ENCODE measurements at places on chromosomes 5 and 9.

- no peak for DNase-seq
These were observed 161.8 kb downstream of the ICE1 start for GRCh38 chr5:5584236-5584745.

DNA sequence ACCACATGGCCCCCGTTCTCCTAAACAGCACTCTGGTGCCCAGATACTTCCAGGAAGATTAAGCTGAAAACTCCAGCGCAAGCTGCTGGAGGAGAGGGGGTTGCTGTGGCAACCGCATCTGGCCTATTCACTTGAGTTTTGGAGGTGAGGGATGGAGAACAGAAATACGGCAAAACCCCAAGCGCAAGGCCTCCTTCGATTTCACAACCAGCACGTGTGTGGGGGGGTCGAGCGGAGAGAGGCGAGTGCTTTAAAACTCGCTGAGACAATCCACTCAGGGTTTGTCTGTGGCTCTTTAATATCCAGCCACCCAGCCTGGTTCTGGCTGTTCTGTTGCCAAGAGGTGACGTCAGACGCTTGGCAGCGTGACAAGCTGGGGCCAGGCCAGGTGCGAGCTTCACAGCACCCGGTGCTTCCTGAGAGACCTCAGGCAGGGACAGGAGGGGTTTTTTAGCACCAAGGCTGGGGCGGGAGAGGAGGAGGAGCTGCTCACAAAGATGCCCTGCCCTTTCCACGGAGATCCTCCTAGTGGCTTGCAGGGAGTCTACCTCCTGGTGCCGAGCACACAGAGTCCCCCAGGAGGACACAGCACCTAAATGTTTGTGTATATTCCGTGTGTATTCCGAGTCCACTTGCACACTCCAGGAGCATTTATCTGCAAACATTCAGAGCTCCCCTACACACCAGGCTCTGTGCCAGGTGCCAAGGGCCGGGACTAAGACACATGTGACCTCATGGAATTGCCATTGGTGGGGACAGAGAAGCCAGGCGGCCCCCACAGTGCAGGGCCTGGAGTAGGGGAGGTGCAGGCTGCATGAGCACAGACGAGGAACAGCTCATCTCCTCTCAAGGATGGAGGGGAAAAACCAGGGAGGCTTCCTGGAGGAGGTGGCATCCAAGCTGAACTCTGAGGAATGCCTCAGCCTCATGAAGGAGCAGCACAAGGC is 194.6 kb downstream of the OLFM1 start:
- peak; percentile 50 for DNase-seq

DNA sequence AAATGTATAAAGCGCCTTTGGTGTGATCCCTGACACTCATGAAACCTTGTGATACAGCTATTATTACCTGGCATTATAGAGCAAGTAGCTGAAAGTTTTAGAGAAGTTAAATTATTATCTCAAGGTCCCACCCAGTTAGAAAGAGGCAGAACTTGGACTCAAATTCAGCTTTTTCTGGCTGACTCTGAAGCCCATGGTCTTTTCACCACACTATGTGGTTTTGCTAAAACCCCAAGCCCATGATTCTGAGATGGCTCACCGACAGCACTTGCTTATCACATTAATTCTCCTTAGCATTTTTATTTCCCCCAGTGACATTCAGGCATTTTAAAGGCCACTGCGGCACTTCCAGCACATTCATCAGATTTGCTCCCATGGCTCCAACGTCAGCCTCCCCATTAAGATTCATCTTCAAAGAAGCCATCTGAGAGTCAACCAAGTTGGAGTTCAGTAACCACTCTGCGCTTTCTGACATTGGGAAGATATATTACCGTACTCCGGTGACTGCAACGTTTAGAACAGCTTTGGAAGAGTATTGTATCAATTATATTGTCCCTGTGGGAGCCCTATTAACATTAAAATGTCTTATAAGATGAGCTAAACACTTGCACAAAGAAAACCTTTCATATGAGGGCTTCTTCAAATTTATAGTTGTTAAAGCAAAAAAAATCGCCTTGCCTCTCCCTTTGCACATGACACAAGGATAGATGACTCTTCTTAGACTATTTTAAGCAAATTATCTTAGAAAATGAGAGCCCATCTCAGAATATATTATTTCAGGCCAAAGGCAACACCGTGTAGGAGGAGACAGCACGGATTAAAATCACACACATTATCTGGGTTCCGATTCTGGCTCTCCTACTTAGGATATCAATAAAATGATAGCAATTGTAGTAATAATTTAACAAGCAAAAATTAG is 638.1 kb downstream of the ACTL7B start:
- DNase-seq, result no peak

- no peak for DNase-seq
These were observed 12.8 kb downstream of the OLFM1 start for GRCh38 chr9:135100241-135100681.

DNA sequence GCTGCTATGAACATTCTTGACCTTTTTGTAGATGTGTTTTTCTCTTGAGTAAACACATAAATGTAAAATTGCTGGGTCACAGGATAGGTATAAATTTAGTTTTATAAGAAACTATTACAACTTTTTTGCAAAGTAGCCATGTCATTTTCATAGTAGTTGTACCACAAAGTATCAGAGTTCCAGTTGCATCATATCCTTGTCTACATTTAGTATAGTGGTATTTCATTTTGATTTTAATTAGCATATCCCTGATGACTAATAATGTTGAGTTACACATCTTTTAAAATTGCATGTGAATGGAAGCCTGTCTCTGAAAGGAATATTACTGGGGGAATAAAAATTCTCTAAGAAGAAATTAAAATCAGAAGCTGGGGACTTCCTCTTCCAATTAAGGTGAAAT is 85.4 kb downstream of the TMEM161B start:
- no peak for DNase-seq

- no peak for DNase-seq
These were observed 2295.1 kb upstream of the WWC1 start for GRCh38 chr5:165996201-165996875.

- DNase-seq, result no peak
These were observed 78.0 kb downstream of the ARHGAP26 start for GRCh38 chr5:142847898-142848790.

- DNase-seq, result no peak
These were observed 16.1 kb downstream of the OLFML2A start for GRCh38 chr9:124793015-124793541.

- no peak for DNase-seq
These were observed 116.1 kb upstream of the SLC12A2 start for GRCh38 chr5:127967323-127967982.

GRCh38 chr9:35605351-35606137 is 482 bp downstream of the TESK1 start:
- DNase-seq, result peak; percentile 62
